ENCODE measurements at places on chromosomes 7 and 10.

- peak; percentile 32 for DNase-seq
These were observed 55.0 kb downstream of the PRTFDC1 start for GRCh38 chr10:24897326-24897926.

DNA sequence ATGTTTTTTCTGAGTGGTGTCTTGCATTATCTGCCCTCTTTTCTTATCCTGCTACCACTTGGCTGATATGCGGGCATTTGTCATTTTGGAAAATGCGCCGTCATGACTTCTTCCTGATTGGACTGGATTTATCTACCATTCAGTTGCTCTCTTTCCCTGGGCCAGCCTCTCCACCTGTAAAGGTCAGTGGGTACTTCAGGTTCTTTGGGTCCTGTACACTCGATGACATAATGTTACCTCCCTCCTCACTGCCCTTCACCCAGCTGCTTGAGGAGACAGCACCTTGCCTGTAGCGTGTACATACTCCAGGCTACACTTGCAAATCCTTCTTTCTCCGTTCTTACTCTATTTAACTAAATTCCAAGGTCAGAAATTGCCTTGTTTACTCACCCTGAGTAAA, 83.7 kb downstream of the RBM33 start:
- DNase-seq = no peak

DNA sequence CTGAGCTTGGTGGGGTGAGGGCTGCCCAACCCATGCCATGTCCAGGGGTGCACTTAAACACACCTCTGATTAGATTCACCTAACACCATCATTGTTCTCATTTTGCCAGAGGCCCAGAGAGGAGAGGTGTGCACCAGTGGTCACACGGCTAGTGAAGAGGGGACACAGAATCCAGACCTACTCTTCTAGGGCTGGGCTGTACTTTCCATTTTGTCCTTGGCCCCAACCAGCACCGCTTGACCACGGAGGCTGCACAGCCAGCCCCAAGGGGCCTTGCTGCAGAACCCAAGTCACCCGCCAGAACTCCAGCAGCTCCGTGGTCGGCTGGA, 246 bp upstream of the WDFY4 start:
- no peak for DNase-seq

DNA sequence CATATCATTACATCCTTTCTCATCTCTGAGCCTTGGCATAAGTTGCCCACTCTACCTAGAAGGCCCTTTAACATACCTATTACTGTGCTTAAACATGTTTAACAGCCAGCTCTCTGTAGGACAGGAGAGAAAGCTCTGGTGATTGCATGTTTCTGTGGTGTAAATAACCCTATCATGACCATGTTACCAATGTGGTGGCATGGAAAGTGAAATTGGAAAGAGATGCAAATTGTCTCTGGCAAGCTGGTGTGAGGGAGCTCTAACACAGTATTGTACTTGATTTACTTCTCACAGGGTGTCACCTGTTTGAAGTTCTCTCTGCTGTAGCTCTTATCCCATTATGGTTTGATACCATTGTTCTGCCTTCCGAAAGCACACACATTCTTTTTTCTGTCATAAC, 231.8 kb upstream of the DKK1 start:
- DNase-seq = no peak

DNA sequence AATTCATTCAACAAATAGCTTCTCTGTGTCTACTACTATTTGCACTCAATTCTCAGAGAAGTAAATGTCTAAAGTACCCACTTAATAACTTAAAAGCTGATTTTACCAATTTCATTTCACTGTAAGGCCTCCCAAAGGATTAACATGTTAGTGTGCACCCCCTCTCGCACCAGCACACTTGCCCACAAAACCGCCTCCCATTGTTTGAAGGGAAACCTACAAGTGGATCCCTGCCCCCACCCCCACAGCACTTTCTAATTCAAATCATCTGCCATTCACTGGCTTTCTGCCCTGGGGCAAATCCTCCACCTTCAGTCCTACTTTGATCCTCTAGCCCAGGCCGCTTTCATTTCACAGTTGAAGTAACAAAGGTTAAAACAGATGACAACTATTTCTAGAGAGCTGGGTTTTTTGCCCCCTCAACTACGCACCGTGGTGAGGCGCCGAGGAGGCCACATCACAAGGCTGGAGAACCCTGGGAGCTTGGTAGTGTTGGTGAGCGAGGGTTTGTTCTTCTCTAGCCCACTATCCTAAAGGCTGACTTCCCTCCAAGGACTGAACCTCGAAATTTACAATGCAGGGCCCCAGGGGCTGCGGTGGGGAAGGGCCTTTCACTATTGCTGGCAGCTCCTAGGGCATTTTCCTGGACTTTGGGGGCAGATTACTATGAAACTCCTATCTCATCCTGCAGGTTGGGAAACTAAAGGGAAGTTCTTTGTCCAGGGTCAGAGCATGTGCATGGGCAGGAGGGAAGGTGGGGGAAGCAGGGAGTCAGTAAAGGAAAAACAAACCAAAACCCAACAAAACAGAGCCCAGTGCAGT, 517.4 kb upstream of the ZMIZ1 start:
- no peak for DNase-seq

DNA sequence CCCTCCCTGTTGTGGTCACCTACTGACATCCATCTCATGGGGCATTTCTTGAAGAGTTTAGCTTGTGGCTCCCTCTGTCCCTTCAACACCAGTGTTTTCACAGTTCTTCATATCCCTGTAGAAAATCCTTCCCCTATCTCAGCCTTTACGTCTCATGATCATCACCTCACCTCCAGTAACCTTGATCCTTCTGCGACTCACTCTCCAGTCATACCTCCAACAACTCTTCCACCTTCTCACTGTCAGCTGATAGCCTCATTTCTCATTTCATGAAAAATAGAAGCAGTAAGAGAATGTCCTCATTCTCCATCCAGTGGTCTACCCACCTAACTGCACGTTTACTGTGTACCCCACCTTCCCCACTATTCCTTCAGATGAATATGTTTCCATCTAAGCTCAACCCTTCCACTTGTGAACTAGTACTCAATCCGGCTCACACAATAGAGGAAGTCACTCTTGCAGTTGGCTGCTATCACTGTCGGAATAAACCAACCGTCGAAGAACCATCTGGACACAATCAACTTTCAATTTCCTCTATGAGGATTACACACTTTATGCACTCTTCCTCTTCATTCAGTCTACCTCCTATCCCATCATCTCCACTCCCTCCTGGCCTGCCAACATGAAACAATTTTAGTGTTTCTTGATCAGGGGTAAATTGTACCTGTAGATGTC, 256.0 kb downstream of the AHR start:
- no peak for DNase-seq

GRCh38 chr10:3472287-3473051, 299.9 kb upstream of the PITRM1 start:
- DNase-seq = peak; percentile 18

DNA sequence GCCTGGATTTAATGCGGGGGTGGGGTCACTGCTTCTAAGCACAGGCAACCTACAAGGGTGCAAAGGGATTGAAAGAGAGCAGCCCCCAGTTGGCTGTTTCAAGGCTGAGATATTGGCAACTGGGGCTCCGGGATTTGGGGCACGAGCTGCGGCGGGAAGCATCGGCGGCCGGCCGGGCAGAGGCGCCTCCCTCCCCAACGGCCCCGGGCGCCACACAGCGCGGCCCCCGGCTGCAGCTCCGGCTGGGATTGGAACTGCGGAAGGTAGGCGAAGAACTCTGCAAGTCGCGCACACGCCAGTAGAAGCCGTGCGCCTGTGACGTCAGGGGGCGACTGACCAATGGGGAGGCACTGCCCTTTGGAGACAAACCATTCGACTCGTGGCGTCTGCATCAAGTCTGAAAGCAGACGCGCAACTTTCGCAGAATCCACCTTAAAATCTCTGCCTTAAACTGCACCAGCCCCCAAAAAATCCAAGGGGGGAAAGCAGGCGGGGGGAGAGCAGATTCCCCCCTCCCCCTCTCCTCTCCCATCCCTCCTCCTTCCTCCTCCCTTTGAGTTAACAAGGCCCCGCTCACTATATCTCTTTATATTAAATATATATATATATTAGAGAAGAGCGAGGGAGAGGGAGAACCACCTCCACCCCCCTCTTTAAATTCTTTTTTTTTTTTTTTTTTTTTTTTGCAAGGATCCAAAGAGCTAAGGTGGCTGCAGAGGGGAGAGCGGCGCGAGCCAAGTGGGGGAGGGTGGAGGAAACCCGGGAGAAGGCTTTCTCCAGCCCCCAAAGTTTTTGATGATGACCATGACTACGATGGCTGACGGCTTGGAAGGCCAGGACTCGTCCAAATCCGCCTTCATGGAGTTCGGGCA, at the start of gene DLX6:
Gene DLX6, plus strand, starts transcription at position 371 of the 872 bp plus-strand sequence. Its CDS starts 425 bp downstream, at position 796.
- peak; percentile 52 for DNase-seq

DNA sequence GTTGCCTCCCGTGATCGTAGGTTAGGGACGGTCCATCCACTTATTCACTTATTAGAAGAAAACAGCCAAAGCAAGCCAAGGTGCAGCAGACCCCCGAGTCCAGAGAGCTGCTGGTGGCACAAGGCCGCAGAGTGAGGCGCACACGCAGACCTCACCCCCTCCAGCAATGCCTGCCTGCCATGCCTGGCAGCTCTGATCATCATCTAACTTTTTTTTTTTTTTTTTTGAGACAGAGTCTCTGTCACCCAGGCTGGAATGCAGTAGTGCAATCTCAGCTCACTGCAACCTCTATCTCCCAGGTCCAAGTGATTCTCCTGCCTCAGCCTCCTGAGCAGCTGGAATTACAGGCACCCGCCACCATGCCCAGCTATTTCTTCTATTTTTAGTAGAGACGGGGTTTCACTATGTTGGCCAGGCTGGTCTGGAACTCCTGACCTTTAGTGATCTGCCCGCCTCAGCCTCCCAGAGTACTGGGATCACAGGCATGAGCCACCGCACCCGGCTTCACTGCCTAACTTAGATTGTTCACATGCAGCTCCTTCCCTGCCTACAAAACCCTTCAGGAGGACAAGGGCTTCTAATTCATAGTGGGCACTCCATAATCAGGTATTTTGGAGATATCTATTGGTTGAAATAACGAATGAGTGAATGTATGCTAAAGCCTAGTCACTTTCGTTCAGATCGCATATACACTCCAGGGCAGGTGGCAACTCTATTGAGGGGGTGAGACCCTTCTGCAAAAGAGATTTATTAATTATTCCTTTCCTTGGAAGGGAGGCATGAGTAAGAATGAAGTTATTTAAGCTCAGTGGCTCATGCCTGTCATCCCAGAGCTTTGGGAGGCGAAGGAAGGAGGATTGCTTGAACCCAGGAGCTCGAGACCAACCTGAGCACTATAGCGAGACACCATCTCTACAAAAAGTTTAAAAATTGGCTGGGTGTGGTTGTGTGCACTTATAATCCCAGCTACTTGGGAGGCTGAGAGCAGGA, 15.9 kb downstream of the TRIM56 start:
- no peak for DNase-seq

DNA sequence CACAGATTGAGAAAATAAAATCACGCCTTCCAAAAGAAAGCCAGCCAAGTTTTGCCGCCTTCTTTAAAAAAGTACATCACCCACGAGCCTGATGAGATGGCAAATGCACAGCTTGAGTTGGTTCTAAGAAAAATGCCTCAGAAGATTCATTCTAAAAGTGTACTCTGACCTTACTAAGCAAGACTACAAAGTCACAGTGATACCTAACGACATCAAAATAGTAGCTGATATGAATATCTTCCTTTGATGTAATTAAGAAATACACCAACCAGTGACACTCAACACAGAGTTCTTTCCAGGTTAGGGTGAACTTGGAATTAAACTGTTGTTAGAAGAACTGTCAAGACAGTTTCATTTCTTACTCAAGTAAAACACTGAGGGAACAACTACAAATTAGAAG, 78.0 kb upstream of the AMPH start:
- DNase-seq = peak; percentile 50

DNA sequence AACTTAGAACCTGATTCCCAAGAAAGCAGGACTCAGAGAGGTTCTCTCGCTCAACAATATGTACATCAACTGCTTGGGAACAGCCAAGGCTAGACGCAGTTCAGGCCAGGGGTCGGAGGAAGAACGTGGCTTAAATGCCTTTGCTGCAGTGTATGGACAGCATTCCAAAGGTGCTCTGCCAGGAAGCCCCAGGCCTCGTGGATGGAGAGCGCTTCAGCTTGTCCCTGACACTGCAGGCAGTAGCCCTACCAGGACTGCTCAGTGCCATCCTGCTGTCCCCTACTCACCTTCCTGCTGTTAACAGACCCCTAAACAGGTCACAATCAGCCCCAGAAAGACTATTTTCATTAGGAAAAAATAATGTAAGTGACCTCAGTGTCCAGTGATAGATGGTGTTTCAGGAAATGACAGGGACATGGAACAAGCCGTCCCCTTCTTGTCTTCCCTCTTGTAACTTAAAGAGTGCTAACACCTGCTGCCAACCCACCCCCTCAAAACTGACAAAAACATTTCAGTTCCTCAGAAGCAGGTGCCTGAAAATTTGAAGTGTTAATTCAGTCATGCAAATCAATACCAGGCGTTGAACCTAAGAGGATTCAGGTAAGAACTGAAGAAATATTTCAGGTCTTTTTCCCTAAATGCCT, 16.5 kb downstream of the CREB3L2 start:
- DNase-seq = no peak

- DNase-seq = no peak
These were observed 482.2 kb downstream of the PLXDC2 start for GRCh38 chr10:20298417-20298816.

GRCh38 chr7:52261057-52261456, 774.4 kb upstream of the POM121L12 start:
- no peak for DNase-seq

- no peak for DNase-seq
These were observed 18.8 kb downstream of the POLL start for GRCh38 chr10:101569323-101569621.

DNA sequence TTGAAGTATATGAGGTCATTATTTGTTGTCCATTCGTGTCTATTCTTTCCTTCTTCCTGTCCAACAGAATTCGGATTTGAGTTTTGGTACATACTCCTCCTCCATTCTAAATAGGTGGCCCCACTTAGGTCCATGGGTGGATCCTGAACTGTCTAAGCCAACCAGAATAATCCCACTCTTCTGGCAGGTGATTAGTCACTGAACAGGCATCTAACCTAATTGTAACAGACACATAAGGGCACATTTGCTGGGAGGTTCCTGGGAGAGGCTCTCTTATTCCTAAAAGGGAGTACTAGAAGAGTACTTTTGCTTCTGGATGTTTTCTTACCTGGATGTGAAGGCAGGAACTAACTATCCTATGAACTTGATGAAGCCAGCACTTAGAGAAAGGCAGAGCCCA, 16.8 kb downstream of the LRRC72 start:
- no peak for DNase-seq

DNA sequence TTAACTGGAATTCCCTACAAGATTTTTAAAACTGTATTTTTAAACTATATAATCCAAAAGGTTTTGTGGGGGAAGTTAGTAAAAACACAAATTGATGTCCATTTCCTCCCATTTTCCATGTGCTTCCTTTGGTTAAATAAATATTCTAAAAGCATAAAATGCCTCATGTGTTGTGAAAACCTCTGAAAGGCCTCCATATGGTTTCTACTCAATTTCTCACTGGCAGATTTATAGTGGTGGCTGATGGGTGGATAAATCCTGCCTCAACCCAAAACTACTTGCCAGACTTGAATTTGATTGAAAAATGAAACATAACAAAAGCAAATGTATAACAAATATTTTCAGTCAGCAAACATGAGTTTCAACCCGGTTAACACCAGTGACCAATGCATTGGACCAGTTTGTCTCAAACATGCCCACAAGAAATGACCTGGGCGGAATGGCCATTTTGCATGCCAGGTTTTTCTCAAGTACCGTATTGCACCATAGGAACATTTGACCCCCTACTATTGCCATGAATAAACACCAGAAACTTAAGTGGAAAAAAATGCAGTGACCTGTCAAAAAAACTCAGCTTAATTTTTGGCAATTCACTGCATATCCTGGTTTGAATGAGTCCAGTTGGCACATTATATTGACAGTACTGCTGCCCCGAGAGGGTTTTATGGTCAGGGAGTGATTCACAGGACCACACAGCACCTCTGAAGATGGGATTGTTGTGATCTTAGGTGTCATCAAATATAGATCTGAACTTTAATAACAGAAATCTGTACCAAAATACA, 454.6 kb upstream of the ANKRD30A start:
- DNase-seq = no peak

All from activated CD4-positive, alpha-beta T cell treated with anti-CD3 and anti-CD28 coated beads, Interleukin-10, Interleukin-2, amounts not matched to agents 100 ng/mL and 50 ng/mL, durations not matched to agents 16 hours and 8 hours (primary cell).